ENCODE measurements at places on chromosomes 4 and X. TPM values are rescaled to one million over a fixed set of nuclear protein-coding genes. Genes with fewer than 3 reads are reported as not detected.

Gene GATA1
- total RNA-seq, result not detected

Gene CSTF2
- total RNA-seq, result 28.4 TPM

Gene CPLX1
- total RNA-seq, result 3.5 TPM

Gene FAM53A
- total RNA-seq, result 6.6 TPM

DNA sequence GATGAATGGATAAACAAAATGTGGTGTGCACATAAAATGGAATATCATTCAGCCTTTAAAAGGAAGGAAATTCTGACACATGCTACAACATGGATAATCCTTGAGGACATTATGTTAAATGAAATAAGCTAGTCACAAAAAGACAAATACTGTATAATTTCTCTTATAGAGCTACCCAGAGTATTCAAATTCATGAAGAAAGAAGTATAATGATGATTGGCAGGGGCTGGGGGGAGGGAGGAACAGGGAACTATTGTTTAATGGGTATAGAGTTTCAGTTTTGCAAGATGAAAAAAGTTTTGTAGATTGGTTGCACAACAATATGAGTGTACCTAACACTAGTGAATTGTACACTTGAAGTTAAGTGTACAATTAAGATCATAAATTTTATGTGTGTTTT is 153.9 kb upstream of the STK26 start:
- no peak overlapping the region for H3K27ac ChIP-seq
- no peaks in the 10 kb centered on the region for H3K36me3 ChIP-seq
- DNase-seq, result no peak
- H3K4me1 ChIP-seq, result no peaks in the 10 kb centered on the region
- peaks cover 43% of the 10 kb centered on the region for H3K27me3 ChIP-seq
- no peak overlapping the region for H3K4me3 ChIP-seq

GRCh38 chrX:136856050-136856449 is 24.5 kb downstream of the RBMX start:
- H3K4me3 ChIP-seq, result no peak overlapping the region
- no peaks in the 10 kb centered on the region for H3K4me1 ChIP-seq
- peaks cover 27% of the 10 kb centered on the region for H3K36me3 ChIP-seq
